ENCODE measurements at places on chromosomes 3 and 15.

DNA sequence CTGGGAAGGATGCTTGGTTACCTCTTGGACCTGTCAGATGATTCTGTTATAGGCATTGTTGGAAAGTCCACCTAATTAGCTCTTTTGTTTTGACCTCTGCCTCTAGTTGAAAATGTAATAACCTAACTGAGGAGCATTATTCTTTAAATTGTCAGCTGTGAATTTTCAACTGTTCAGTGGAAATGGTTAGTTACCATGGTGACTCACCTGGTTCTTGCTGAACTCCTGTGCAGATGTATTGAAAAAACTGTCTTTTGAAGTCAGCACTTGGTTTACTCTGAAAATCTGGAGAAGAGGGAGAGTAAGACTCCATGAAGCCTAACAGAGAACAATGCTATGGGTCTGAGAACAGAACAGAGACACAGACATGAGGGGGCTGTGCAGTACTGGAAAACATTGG, 72.0 kb downstream of the LARS2 start:
- no peak for DNase-seq

GRCh38 chr15:57356636-57357035, 19.7 kb upstream of the CGNL1 start:
- no peak for DNase-seq

- no peak for DNase-seq
Measured at GRCh38 chr3:113773381-113773780, 26.5 kb downstream of the ATP6V1A start.

GRCh38 chr3:70970171-70970570, 613.4 kb downstream of the FOXP1 start:
- DNase-seq, result no peak

DNA sequence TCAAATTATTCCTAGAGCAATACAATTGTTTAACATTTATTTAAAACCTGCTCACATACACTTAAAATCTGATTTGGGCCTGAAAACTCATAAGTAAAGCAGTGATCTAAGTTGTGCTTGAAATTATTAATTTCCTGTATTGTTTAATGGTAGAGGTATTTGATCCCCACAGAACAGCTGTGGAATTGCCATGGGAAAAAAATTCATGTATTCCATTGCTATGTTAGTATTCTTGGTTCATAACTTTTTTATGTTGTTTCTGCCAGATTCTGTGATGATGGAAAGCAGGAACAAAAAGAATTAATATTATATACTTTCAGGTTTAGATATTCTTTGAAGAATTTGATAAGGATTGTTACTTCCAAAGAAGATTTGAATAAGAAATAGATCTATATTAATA, 831.5 kb upstream of the NR2F2 start:
- no peak for DNase-seq

GRCh38 chr3:182713743-182714517, 79.4 kb upstream of the ATP11B start:
- peak; percentile 29 for DNase-seq

DNA sequence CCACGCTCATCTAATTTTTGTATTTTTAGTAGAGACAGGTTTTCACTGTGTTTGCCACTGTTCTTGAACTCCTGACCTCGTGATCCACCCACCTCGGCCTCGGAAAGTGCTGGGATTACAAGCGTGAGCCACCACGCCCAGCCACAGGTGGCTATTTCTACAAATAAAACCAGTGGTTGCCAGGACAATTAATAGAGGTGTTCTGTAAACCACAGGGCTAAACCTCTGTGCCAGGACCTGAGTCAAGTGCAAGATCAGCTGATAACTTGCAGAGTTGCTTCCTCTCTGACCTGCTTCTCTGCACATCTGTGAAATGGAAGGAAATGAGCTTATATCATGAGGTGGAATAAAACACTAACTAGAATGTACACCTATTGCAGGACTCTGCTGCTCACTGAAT, 72.8 kb downstream of the CD200R1L start:
- no peak for DNase-seq

- no peak for DNase-seq
Measured at GRCh38 chr3:150748684-150749047, 14.3 kb downstream of the SIAH2 start.

- no peak for DNase-seq
Measured at GRCh38 chr15:36886701-36887100, 213.6 kb downstream of the MEIS2 start.

DNA sequence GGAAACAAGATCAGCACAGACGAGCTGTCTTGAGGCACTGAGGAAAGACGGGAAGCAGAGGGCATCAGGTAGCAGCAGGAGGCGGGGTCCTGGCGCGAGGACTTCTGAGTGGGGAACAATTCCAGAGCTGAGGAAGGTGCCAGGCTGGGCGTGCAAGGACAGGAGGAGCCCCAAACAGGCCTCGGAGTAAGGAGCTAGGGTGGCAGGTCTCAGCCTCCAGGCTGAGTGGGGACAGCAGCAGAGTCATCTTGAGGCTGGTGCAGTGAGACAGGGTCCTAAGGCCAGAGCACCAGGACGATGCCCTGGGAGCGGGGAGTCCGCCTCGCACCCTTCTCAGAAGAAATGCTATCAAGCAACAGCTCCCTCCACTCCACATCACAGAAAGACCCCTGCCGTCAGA, 78.4 kb downstream of the PCSK6 start:
- DNase-seq, result no peak

- DNase-seq, result no peak
Measured at GRCh38 chr3:150384296-150385212, 23.5 kb upstream of the TSC22D2 start.

GRCh38 chr3:14137445-14137844, 12.6 kb downstream of the TMEM43 start:
- DNase-seq, result no peak

DNA sequence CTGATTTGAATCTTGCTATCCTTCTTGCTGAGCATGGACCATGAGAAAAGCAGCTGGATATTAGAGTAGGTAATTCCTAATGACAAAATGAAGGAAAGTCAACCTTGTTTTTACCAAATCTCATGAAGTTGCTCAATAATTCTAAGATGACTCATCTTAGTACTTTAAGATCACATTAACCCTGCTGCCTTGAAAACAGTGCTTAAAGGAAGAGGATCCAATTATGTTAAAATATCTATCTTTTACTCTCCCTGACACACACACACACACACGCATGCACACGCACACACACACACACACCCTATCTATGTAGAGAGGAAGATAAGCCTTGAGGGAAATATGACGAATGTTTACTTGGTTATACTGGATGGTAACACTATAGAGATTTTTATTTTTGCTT, 16.0 kb upstream of the MYO1E start:
- DNase-seq, result peak; percentile 38

- DNase-seq, result peak; percentile 17
Measured at GRCh38 chr3:27976933-27977332, 254.8 kb upstream of the EOMES start.

DNA sequence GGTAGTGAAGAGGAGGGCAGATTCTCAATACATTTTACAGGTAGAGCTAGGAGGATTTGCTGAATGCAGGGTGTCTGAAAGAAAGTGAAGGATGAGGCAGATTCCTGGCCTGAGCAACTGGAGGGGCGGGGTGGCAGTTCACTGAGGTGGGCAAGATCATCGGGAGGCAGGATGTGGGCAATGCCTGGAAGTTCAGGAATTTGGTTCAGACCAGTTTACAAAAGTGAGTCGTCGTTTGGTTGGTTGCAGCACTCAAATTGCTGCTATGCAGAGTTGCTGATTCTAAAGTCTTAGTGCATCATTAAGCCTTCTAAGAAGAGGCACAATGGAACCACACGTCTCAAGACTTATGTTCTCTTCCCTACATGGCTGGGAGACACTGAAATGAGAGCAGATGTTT, 134.0 kb downstream of the MFSD1 start:
- DNase-seq, result no peak

DNA sequence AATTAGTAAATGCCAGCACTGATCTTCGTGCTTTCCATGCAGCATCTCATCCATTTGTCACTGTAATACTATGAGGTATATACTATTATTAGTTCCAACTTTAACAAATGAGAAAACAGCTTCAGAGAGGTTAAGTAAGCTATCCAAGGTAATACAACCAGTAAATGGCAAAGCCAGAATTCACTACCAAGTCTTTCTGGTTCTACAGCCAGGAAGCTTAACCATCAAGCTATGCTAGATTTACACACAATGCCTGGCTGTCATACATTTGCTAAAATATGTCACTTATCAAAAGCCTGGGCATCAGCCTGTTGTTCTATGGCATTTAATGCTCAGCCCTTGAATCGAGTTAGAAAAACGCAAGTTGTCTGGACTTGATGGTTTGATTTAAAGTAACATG, 32.6 kb downstream of the TMOD2 start:
- no peak for DNase-seq

DNA sequence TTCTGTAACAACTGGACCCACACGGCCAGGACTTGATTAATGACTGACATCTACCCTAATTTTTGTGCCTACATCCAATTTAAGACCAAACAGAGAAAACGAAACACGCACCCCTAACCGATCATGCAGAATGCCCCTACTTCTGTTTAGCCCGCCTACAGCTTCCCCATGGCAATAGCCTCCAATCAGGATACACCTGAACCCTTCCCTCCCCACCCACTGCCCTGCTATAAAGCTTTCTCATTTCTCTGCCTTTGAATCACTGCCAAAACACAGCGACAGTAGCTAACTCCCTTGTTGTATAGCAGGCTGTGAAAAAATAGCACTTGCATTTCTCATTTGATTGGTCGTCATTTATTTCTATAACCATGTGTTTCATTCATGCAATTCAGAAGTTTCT, 45.2 kb upstream of the DPPA4 start:
- DNase-seq, result no peak

- DNase-seq, result no peak
Measured at GRCh38 chr3:122924056-122924455, 103.5 kb downstream of the SEMA5B start.

DNA sequence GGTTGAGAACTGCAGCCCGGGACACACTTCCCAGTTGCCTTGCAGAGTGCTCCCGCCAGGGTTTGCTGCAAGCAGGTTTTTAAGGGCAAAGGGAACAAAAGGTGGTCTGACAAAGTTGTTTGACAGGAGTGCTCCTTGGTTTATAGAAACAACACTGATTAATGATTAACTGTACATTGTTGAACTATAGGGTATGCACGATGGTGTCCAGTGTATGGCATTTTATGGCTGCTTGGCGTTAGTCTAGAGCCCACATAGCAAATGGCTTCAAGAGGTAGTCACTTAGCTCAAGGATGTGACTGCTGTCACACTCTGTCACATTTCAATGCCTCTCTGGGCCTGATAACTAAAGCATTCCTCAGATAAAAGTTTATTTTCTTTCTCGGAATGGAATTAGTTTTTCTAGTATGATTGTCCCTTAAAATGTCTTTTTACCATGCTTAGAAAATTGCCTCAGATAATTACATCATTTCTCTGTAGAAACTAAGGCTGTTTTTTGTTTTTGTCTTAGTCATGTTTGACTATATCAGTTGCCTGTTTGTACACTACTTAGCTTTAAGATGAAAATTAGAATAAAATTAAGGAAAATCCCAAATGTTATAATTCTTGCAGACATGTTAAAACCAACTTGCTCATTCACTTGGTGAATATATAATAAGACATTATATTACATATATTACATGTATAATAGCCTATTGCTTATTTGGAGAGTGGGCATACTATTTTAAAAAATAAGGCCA, 61.3 kb upstream of the GATM start:
- no peak for DNase-seq

- no peak for DNase-seq
Measured at GRCh38 chr3:190302212-190302867, 19.9 kb downstream of the CLDN1 start.

DNA sequence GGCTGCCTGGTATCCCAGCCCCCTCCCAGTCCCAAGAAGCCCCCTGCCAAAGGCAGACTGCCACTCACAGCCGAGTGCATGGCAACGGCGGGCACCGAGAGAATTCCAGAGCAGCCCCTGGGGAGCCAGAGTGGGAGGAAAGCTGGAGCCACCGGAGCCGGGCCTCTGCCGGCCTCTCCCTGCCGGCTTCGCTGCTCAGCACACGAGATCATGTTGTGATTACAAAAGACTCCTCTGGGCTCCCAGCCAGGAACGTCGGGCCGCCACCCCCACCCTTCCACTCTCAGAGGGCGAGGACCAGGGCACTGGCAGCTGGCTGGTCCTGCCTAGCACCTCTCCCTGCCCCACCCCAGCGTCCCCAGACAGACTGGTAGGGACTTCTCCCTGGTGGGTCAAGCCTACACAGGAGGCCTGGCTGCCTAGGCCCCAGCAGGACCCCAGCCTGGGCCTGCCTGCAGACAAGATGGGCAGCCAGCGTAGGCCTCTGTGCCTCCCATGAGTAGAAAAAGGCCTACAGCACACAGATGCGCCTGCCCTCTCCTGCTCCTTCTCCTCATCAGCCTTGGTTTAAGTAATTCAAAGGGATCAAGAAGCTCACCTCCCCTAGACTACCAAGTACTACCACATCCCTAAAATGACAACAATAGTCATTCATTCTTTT, at the start of gene CCDC9B:
TSS of gene CCDC9B (minus strand) at position 200 of the 661 bp plus-strand sequence. CDS start at position 80, 120 bp downstream.
- peak; percentile 70 for DNase-seq

GRCh38 chr3:196096382-196096953, 14.6 kb upstream of the TFRC start:
- DNase-seq, result no peak

- DNase-seq, result no peak
Measured at GRCh38 chr15:83700082-83700481, 46.2 kb downstream of the ADAMTSL3 start.

DNA sequence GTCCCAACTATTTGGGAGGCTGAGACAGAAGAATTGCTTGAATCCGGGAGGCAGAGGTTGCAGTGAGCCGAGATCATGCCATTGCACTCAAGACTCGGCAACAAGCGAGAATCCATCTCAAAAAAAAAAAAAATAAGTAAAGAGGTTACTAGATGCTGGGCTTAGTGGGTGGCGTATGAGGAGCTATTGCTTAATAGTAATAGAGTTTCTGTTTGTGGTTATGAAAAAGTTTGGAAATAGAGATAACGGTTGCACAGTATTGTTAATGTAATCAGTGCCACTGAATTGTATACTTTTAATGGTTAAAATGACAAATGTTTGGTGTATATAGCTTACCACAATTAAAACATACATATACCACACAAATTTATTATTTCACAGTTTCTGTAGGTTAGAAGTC, 14.7 kb upstream of the HHATL start:
- DNase-seq, result no peak

- no peak for DNase-seq
Measured at GRCh38 chr15:101521069-101521468, 31.6 kb upstream of the PCSK6 start.

- no peak for DNase-seq
Measured at GRCh38 chr3:127694467-127695215, 21.9 kb downstream of the ABTB1 start.
